Activated gamma-delta T cell (primary cell): ENCODE measurements at places on chromosomes 12 and 14.

DNA sequence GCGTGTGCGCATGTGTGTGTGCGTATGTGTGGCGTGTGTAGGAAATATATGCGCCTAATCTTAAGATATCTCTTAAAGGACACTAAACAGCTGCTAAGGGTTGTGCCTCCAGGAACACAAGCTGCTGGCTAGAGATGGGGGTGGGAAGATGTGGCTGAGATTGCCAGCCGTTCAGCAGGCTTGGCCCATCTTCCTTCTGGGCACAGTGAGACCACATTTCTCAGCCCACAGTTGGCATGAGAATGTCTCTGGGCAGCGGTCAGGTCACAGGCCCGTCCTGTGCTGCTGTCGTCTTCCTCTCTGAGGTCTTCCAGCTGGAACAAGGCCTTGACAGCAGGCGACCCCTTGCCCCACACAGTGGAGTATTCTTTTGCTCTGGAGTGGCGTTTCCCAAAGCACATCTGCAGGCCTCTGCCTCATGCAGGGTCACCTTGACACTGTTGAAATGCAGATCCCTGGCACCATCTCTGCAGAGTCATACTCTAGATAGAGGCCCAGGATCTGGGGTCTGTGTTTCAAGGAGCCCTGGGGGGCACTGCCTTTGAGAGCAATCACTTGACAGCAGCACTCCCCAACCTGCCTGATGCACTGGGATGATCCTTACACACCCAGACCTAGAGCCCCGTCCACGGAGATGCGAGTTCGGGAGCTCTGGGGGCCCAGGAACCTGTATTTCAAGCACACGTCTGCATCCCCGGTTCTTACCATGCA, 335.5 kb upstream of the SFSWAP start:
- DNase-seq, result no peak

- DNase-seq, result no peak
Measured at GRCh38 chr14:89399594-89400068, 17.4 kb downstream of the FOXN3 start.

DNA sequence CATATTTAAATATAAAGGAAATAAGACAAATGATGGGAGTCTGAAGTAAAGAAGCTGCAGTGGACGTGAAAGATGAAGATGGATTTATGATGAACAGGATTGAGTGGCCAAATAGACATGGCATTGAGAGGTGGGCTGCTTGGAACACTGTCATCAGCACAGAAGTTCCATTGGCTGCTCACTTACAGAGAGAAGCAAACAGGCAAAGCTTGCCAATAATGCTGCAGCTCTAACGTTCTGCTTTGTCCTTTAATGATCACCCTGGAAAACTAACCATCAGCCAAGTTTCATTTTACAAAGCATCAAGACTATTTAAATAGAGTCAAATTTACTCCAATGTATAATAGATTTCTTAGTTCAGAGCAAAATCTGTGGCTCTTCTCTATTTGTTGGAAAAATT, 721.4 kb downstream of the TMTC2 start:
- no peak for DNase-seq

- DNase-seq, result no peak
Measured at GRCh38 chr12:78959556-78959955, 95.0 kb downstream of the SYT1 start.

GRCh38 chr12:116620124-116620491, 60.9 kb downstream of the MAP1LC3B2 start:
- DNase-seq, result no peak

GRCh38 chr14:72844524-72844923, 49.4 kb downstream of the DPF3 start:
- DNase-seq, result no peak

DNA sequence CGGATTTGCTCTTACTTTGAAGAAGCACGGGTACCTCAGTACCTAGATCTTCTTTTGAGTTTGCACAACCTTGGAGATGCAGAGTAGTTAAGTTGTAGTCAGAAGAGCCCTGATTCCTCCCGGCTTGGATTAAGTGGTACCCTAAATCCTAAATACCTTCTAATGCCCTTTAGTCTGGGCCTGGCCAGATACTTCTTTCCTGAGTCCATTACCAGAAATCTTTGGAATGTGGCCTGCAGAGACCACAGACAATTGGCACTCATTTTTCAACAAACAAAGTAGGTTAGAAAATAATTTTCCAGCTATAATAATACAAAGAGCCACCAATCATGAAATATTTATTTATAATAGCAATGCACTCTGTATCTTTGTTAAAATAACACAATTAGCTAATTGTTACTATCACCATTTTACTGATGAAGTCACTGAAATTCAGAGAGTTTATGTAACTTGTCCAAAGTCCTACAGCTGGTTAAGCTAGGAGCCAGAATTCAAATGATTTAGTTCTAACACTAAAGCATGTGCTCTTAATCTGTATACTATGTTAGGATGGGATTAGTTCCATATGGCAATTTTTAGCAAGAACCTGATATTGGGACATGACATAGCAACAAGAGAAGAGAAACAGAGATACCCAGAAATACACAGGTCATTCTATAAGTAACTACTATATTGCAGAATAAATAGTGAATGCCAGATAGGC, 132.1 kb upstream of the PDZRN4 start:
- DNase-seq, result no peak

DNA sequence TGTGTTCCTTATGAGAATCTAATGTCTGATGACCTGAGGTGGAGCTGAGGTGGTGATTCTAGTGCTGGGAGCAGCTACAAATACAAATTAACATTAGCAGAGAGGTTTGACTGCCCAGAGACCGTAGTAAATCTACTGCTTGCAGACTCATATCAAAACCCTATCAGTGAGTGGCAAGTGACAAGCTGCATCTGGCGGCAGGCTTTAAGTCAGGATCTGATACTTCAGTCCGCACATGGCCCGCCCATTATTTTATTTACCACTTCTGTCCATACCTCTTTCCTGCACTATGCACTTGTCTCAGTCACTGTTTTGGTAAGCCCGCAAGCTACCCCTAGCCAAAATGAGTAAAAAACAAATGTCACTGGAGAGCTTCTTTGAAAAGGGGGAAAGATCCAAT, 11.4 kb downstream of the CEP128 start:
- DNase-seq, result no peak

- no peak for DNase-seq
Measured at GRCh38 chr14:61703342-61704129, 8.2 kb downstream of the HIF1A start.
